Vein endothelial cell (primary cell): ENCODE measurements at places on chromosomes 6 and 20. TPM values are rescaled to one million over a fixed set of nuclear protein-coding genes. Genes with fewer than 3 reads are reported as not detected.

The HLA-DRA gene
- not detected in 2 replicates for total RNA-seq

The CST5 gene
- not detected in 2 replicates for total RNA-seq

The NRM gene
- 5.6 and 7.0 TPM in 2 replicates for total RNA-seq

The PTK6 gene
- total RNA-seq, result not detected in 2 replicates

The CRIP3 gene
- total RNA-seq, result not detected in 2 replicates

The FAM83B gene
- total RNA-seq, result not detected in 2 replicates

The FHL5 gene
- not detected in 2 replicates for total RNA-seq

The MYLK4 gene
- 0.65 and 1.1 TPM in 2 replicates for total RNA-seq

The ZSCAN31 gene
- total RNA-seq, result 6.9 and 11.6 TPM in 2 replicates

The OTOR gene
- total RNA-seq, result not detected in 2 replicates

The IGF2R gene
- total RNA-seq, result 94.4 TPM in 2 replicates

The GRIK2 gene
- not detected in 2 replicates for total RNA-seq
